Activated CD8-positive, alpha-beta memory T cell treated with anti-CD3 and anti-CD28 coated beads for 36 hours (primary cell): ENCODE measurements at places on chromosomes 2 and 18. TPM values are rescaled to one million over a fixed set of nuclear protein-coding genes. Genes with fewer than 3 reads are reported as not detected.

The NYAP2 gene
- total RNA-seq: not detected

The EVX2 gene
- not detected for total RNA-seq

The GKN1 gene
- total RNA-seq: not detected

The POMC gene
- total RNA-seq: 5.8 TPM

The SPDYA gene
- 0.89 TPM for total RNA-seq

The UBE2E3 gene
- 38.8 TPM for total RNA-seq

The DES gene
- not detected for total RNA-seq
